ENCODE measurements at places on chromosomes 16 and 17.

- H3K36me3 ChIP-seq, result no peaks in the 10 kb centered on the region
- no peak overlapping the region for H3K27ac ChIP-seq
- no peak overlapping the region for H3K4me3 ChIP-seq
- ATAC-seq, result no peak
- H3K4me1 ChIP-seq, result no peaks in the 10 kb centered on the region
These were observed 181.5 kb upstream of the MON1B start for GRCh38 chr16:77009453-77009852.

DNA sequence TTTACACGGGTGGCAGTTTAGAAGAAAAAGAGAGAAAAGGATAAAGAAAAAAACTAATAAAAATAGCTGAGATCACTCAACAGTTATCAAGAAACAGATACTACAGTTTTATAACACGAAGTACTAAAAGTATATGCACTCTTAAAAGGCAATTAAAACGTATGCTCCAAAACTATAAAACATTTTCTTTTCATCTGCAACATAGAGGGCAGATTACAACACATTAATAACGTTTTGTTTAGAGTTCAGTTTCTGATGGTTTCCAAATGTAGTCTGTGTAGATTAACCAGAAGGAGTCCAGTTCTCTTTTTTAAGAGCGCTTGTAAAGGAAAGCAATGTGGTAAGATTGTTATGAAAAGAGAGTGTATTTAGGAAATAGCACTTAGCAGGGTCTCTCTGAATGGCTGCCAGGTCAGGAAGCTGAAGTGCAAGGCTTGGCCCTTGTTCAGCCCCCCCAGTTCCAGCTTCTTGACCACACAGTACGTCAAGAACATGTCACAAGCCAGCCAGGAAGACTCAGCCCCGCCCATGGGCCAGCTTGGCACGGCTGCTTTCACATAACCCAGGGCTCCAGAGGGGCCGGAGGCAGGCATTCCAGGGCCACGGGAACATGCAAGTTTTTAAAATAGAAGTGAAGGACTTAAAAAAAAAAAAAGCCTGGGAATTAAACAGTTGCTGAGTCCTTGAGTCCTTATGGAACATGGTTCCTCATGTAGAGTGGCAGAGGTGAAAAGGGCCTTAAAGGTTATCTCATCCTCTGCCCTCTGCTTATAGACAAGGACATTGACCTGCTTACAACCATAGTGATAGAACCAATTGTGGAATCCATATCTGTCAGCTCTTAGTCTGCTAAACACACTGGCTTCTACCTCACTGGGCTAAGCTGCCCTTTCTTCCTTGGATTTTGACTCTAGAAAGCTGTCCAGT is 147.4 kb upstream of the TBX2 start:
- H3K4me1 ChIP-seq, result peaks cover 6% of the 10 kb centered on the region
- no peak overlapping the region for H3K4me3 ChIP-seq
- no peak overlapping the region for H3K27ac ChIP-seq
- no peaks in the 10 kb centered on the region for H3K27me3 ChIP-seq
- H3K36me3 ChIP-seq, result no peaks in the 10 kb centered on the region

DNA sequence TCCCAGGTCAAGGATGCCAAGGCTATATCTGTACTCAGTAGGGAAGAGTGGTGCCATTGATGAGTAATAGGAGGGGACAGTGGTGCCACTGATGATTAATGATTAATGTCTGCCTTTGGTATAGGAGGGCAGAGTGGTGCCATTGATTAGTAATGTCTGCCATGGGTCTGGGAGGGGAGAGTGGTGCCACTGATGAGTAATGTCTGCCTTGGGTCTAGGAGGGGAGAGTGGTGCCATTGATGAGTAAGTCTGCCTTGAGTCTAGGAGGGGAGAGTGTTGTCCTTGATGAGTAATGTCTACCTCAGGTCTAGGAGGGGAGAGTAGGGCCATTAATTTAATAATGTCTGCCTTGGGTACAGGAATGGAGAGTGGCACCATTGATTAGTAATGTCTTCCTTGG is 507.8 kb upstream of the EEF2KMT start:
- no peaks in the 10 kb centered on the region for H3K27me3 ChIP-seq
- ATAC-seq, result no peak
- no peaks in the 10 kb centered on the region for H3K4me1 ChIP-seq
- no peak overlapping the region for H3K27ac ChIP-seq
- no peak overlapping the region for H3K4me3 ChIP-seq

GRCh38 chr16:2271848-2272461 is 4.0 kb upstream of the RNPS1 start:
- H3K4me3 ChIP-seq, result no peak overlapping the region
- no peaks in the 10 kb centered on the region for H3K27me3 ChIP-seq
- no peak for ATAC-seq
- peaks cover 6% of the 10 kb centered on the region for H3K4me1 ChIP-seq

DNA sequence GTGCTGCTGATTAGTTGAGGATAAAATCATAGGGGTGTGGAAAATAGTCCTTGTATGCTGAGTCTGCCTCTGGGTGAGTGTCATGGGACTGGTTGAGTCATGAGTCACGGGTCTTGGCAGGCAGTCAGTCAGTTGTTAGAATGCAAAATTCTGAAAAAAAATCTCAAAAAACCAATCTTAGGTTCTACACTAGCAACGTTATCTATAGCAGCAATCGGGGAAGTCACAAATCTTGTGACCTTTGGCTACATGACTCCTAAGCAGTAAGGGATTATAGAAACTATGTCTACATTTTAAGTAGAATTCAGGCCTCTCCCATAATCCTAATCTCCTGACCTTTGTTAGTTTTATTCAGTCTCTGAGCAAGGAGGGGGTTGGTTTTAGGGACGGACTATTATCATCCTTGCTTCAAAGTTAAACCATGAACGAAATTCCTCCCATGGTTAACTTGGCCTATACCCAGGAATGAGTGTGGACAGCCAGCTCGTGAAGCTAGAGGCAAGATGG is 18.0 kb upstream of the PMFBP1 start:
- no peak overlapping the region for H3K27ac ChIP-seq
- no peak for ATAC-seq
- H3K36me3 ChIP-seq, result no peaks in the 10 kb centered on the region
- no peak overlapping the region for H3K4me3 ChIP-seq

DNA sequence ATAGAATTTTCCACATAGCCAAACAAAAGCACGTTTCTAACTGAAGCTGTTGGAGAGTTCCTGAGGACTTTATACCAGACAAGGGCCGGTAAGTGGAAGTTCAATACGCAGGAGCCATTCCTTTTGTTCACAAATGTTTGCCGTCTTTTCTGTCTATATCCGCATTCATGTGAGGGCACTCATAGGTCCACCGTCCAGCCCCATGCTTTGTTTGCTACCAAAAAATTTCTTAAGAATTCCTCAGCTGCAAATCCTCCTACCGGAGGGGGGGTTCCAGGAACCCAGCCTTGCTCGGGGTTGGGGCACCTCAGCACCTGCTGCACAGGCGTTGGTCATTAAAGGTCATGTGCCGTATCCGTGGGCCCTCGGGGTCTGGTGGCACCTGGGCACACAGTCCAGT is 276.8 kb downstream of the SEC14L1 start:
- no peak for ATAC-seq
- H3K36me3 ChIP-seq, result peaks cover 33% of the 10 kb centered on the region
- H3K27ac ChIP-seq, result no peak overlapping the region
- H3K4me3 ChIP-seq, result no peak overlapping the region

GRCh38 chr16:20380782-20381181 is 23.8 kb downstream of the PDILT start:
- no peaks in the 10 kb centered on the region for H3K4me1 ChIP-seq
- H3K36me3 ChIP-seq, result no peaks in the 10 kb centered on the region
- no peak for ATAC-seq

DNA sequence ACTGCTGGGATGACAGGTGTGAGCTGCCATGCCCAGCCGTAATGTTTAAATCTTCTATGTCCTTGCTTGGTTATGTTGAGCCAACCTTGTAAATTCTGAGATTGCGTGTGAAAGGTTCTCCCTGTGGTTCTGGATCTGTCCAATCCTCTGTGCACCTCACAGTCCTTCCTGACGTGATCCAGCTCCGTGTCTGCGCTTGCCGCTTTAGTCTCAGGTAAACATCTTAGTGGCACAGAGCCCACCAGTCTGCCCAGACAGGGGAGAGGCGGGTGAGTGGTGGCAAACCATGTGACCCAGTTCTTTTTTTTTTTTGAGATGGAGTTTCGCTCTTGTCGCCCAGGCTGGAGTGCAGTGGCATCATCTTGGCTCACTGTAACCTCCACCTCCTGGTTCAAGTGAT is 13.9 kb downstream of the SLC25A10 start:
- H3K36me3 ChIP-seq, result no peaks in the 10 kb centered on the region
- ATAC-seq, result no peak
- peaks cover 9% of the 10 kb centered on the region for H3K27me3 ChIP-seq
- H3K4me1 ChIP-seq, result no peaks in the 10 kb centered on the region
- H3K4me3 ChIP-seq, result no peak overlapping the region
- H3K27ac ChIP-seq, result no peak overlapping the region

GRCh38 chr17:8243827-8244226 is 4.0 kb downstream of the CTC1 start:
- peak overlapping the region; percentile 29 for H3K27ac ChIP-seq
- ATAC-seq, result no peak

GRCh38 chr17:40878044-40878443 is 7.0 kb downstream of the KRT20 start:
- H3K4me3 ChIP-seq, result no peak overlapping the region
- no peaks in the 10 kb centered on the region for H3K4me1 ChIP-seq
- no peak overlapping the region for H3K27ac ChIP-seq
- peaks cover under 1% of the 10 kb centered on the region for H3K27me3 ChIP-seq
- no peaks in the 10 kb centered on the region for H3K36me3 ChIP-seq
- ATAC-seq, result no peak

DNA sequence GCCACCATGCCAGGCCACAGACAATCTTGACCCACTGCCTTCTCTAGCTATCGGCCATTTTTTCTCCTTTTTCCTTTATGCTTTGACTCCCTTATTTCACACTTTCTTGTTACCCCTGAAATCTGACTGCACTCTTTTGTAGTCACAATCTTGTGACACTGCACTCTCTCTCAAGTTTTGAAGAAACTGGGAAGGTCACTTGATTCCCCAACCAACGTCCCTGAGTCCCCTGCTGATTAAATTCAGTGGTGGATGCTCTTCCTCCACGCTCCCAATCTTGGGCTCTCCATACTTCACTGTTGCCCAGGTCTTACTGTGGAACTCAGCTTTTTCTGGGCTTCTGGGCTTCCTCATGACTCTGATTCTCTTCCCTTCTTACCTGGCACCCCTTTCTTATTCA is 33.9 kb downstream of the PECAM1 start:
- H3K36me3 ChIP-seq, result no peaks in the 10 kb centered on the region
- no peak overlapping the region for H3K4me3 ChIP-seq
- peaks cover 6% of the 10 kb centered on the region for H3K4me1 ChIP-seq

DNA sequence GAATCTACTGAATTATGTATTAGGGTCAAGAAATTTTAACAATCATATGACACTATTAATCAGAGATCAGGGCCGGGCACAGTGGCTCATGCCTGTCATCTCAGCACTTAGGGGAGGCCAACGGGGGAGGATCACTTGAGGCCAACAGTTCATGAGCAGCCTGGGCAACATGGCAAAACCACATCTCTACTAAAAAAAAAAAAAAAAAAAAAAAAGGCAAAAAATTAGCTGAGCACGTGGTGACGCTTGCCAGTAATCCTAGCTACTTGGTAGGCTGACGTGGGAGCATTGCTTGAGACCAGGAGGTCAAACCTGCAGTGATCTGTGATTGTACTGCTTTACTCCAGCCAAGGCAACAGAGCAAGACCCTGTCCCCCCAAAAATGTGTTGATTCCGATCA is 52.5 kb upstream of the CLEC3A start:
- no peaks in the 10 kb centered on the region for H3K36me3 ChIP-seq
- ATAC-seq, result no peak
- no peak overlapping the region for H3K27ac ChIP-seq
- no peak overlapping the region for H3K4me3 ChIP-seq

DNA sequence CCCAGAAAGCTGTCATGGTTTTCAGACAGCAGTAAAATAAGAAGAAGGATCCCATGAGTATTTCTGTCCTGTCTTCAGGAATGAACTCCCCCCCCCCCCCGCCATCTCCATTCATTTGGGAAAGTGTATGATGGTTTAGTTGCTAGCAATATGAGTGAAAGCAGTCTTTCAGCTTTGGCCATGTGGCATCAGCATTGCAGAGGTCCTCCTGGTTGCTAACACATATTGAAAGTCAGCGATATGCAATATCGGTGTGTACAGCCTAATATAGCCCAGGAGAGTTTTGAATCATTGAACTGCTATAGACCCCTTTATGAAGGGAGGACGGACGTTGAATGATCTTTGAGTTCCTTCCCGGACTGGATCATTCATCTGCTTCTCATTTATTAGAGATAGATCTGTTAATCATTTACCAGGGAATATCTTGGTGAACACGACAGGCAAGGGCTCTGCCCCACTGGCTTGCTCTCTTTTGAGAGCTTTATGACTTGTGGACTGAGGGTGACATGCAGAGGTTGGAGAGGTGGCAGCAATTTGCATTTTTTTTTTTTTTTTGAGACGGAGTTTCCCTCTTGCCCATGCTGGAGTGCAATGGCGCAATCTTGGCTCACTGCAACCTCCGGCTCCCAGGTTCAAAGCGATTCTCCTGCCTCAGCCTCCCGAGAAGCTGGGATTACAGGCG is 25.2 kb downstream of the DEF8 start:
- peak overlapping the region; percentile 98 for H3K27ac ChIP-seq
- H3K4me3 ChIP-seq, result peak overlapping the region; percentile 92
- peaks cover 25% of the 10 kb centered on the region for H3K36me3 ChIP-seq
- no peaks in the 10 kb centered on the region for H3K27me3 ChIP-seq
- H3K4me1 ChIP-seq, result peaks cover 10% of the 10 kb centered on the region
- ATAC-seq, result no peak

DNA sequence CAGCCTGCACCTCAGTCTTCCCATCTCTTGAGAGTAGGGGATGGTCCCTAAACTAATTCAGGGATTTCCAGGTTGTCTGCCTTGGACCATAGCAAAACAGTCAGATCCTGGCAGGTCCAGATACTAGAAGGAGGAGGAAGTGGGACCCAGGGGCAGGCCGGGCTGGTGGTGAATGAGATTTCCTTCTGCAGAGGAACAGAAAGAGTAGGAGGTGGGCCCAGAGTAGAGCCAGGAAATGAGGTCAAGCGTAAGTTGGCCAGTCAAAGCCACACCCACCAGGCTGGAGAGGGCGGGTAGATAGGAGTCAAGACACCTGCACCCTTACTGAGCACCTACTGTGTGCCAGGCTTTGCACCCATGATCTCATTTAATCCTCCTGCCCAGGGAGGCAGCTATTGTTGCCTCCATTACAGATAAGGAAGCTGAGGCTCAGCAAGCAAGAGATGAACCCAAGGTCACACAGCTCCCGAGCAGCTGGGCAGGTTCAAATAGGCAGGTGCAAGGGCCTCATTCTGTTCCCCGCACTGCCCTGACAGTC is 2.6 kb downstream of the CDH5 start:
- H3K4me3 ChIP-seq, result no peak overlapping the region
- H3K36me3 ChIP-seq, result no peaks in the 10 kb centered on the region
- no peaks in the 10 kb centered on the region for H3K4me1 ChIP-seq
- peaks cover 20% of the 10 kb centered on the region for H3K27me3 ChIP-seq

Measured in activated T-helper 17 cell treated with anti-CD3 and anti-CD28 coated beads, Interleukin-2, amount 50 U/mL, for 72 hours (primary cell).